ENCODE measurements at places on chromosomes 12 and 14. TPM values are rescaled to one million over a fixed set of nuclear protein-coding genes. Genes with fewer than 3 reads are reported as not detected.

NRL gene
- total RNA-seq = 3.4 TPM

MGAT4C gene
- total RNA-seq = not detected

TDRD9 gene
- total RNA-seq = 0.62 TPM

IL31 gene
- total RNA-seq = not detected

TAMALIN gene
- 19.9 TPM for total RNA-seq

ACOT4 gene
- 1.9 TPM for total RNA-seq

MBD6 gene
- 94.2 TPM for total RNA-seq

KRT2 gene
- not detected for total RNA-seq

ZC3H10 gene
- total RNA-seq = 12.0 TPM

SYCP3 gene
- total RNA-seq = 1.1 TPM

SLC25A47 gene
- total RNA-seq = not detected

SERPINA10 gene
- not detected for total RNA-seq

NFATC4 gene
- total RNA-seq = not detected

PIWIL1 gene
- total RNA-seq = not detected

PLD4 gene
- total RNA-seq = not detected

GALNT9 gene
- total RNA-seq = not detected

MMP19 gene
- 1.7 TPM for total RNA-seq

MSI1 gene
- total RNA-seq = not detected

VRTN gene
- total RNA-seq = not detected

ANG gene
- total RNA-seq = 1.0 TPM

MUCL1 gene
- not detected for total RNA-seq

HOXC5 gene
- total RNA-seq = not detected

RNASE3 gene
- total RNA-seq = not detected

TAS2R30 gene
- total RNA-seq = 3.3 TPM

VSX2 gene
- total RNA-seq = not detected

ADAM21 gene
- not detected for total RNA-seq

TAS2R9 gene
- total RNA-seq = 0.28 TPM

AKAP3 gene
- total RNA-seq = 4.1 TPM

TTC9 gene
- 16.6 TPM for total RNA-seq

SIX4 gene
- 0.17 TPM for total RNA-seq

MMP17 gene
- 0.54 TPM for total RNA-seq

PUS7L gene
- 26.3 TPM for total RNA-seq

PTGER2 gene
- 119 TPM for total RNA-seq

SLCO1B1 gene
- total RNA-seq = not detected
